AG20443 (cell line): ENCODE measurements at places on chromosomes 3 and 15.
A peak's percentile ranks its signal among the peaks of the same experiment; 100 is the strongest.

DNA sequence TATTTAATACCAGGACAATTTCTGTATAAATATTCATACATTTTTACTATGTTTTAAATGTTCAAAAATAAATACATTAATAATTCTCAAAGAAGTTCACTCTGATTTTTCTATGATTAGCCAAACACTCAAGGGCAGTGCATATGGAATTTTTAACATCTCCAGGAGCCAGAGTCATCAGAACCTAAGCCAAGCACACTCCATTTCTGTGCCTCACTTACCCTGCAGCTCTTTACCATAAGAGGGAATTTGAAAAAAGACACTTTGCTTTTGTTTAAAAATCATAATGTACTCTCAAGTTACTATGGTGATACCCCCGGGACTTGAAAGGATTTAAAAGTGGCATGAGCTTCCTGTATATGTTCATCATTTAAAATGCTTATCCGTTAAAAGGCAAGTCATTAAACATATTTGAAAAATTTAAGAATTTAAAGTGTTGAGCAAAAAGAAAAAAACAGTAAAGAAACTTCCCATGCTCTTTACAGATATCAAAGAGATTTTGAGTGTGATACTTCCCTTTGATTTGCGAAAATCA lies 747.4 kb upstream of the NECTIN3 start:
- no peak for DNase-seq

- no peak for DNase-seq
Observed at GRCh38 chr3:188036375-188037194, 117.4 kb upstream of the LPP start.

GRCh38 chr3:185729337-185730055 lies 95.3 kb downstream of the IGF2BP2 start:
- DNase-seq: peak; percentile 51

DNA sequence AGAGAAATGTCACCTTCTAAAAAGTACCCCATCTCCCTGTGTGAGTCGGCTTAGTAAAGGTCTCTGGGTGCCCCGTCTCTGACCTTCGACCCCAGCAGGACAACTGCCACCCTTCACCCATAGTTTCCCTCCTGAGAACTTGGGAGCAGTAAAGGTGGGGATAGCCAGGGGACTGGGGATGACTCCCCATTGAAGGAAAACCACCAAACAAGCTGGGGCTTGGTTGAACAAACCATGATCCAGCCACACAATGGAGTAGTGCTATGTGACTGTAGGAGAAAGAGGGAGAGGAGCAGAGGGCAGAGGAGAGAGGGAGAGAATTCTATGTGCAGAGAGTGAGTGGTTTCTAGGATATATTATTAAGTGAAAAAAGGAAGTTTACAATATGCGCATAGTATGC lies 33.7 kb downstream of the IDH3A start:
- DNase-seq: no peak

DNA sequence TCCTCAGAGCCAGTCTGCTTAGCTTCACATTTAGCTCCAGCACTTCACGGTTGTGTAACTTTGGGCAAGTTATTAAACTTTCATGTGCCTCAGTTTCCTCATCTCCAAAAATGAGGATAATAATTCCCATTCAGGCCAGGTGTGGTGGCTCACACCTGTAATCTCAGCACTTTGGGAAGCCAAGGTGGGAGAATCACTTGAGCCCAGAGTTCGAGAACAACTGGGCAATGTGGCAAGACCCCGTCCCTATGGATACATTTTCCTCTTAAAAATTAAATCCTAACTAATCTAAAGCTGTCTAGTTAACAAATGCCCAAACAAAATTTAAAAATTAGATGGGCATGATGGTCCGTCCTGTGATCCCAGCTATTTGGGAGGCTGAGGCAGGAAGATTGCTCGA lies 7.2 kb downstream of the RCN2 start:
- no peak for DNase-seq

GRCh38 chr3:77055841-77056341 lies 16.0 kb downstream of the ROBO2 start:
- DNase-seq: no peak

DNA sequence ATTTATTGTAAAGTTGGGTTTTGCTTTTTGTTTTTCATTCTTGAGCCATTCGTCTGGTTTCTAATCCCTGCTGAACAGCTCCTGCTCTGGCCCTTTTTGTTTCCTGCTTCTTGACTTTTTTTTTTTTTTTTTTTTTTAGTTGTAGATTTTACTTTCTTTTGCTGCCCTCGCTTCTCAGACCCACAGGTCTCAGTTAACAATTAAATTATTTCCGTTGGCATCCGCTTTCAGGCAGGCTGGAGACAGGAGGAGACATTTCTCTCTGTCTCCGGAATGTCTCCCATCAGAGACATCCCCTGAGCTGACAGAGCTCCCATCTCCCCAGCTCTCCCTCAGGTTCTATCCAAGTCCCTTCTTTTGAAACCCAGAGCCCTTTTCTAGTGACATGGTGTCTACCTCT lies 68.6 kb downstream of the SLC6A6 start:
- DNase-seq: no peak

GRCh38 chr15:74517096-74517495 lies 23.9 kb upstream of the ARID3B start:
- no peak for DNase-seq

DNA sequence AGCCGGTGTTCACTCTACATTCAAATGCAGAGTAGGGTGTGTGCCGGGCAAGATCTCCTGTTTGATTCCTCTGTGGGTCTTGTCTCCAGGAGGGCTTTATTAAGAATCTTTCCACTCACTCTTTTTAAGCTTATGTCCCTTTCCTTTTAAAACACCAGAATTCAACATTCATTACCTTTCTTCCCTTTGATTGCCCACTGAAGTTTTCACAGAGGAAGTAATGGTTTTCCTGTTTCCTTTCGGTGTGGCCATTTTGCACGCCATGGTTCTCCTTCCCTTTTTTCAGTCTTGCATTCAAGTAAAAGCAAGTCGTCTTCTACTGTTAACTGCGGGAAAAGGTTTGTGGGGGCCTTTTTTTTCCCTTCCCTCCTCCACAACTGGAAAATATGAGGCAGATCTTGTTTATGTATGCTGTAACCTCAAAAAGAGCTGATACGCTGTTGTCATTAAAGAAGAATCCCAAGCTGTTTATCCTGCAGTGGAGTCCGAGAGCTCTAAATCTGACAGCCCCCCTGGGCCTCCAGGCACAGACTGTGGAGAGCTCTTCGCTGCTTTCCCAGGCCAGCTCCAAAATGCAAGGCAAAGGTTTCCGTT lies 40.5 kb downstream of the FILIP1L start:
- DNase-seq: peak; percentile 33

- no peak for DNase-seq
Observed at GRCh38 chr3:102114264-102114979, 265.1 kb downstream of the NFKBIZ start.

- DNase-seq: no peak
Observed at GRCh38 chr15:91552555-91552954, 301.0 kb upstream of the SLCO3A1 start.

DNA sequence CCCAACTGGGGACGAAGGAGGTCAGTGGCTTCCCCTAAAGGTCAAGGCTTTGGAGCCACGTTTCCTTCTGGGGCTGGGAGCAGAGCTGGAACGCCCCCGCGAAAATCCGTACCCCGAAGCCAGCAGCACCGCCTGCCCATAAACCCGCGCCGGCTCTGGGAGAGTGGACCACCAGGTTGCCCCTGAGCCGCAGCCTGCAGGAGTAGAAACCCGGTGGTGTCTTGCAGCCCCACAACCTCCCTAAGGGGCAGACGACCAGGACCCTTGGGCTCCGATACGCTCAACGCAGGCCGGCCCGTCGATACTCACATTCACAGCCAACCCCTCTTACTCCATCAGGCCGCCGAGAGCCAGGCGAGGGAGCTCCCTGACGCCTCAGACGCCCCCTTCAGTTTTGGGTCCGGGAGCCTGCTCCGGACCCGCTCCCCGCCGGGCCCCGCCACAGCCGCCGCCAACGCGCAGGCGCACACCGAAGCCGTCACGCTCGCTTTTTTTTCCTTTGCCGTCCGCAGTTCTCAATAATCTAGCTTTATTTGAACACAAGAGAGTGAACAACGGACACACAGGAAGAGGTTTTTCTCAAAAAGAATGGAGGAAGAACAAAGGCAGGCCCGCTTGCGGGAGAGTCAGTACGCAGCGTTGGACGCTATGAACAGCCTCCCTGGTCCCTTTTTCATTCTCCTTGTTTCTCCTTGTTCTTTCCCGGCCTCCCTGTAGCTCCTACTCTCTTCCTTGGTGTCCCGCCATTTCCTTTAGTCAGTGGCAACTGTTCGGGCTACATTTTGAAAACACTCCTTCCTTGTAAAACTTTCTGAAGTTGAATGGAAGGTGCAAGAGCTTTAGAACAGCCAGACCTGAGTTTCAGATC lies at the start of gene ZNF106:
Gene ZNF106, minus strand, starts transcription at position 471 of the 868 bp plus-strand sequence. CDS start 18,852 bp downstream, outside the sequence.
- peak; percentile 97 for DNase-seq

DNA sequence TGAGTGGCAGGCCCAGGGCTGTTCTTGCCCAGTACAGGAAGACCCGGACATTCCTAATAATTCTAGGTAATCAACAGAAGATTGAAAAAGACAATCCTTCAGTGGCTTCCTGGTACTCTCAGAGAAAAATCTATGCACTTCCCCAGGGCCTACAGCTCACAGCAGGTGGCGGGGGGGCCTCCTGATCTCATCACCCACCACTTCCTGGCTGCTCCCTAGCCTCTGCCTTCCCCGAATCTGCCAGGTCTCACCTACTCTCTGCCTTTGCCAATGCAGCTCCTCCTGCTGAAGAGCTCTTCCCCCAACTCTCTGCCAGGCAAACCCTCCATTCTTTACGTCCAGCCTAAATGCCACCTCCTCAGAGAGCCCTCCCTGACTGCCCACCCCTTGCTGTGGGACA lies 37.5 kb downstream of the EHD4 start:
- DNase-seq: no peak

DNA sequence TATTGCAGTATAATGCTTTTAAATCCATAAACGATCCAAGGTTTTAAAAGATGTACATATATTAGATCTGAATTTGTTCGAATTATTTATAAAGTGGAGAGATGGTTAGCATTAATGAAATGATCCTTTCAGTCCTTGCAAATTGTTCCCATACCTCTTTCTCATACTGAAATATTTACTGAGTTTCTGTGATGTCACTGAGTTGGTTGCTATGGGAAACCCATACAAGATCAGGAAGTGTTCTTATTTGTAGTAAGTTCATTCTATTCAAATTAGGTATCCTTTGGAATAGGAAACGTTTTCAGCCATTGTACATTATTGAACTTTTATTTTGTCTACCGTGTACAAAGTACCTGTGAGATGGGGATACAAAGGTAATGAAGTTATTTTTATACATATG lies 73.2 kb upstream of the CHL1 start:
- DNase-seq: no peak

- no peak for DNase-seq
Observed at GRCh38 chr15:74988007-74988800, 7.2 kb upstream of the SCAMP5 start.

DNA sequence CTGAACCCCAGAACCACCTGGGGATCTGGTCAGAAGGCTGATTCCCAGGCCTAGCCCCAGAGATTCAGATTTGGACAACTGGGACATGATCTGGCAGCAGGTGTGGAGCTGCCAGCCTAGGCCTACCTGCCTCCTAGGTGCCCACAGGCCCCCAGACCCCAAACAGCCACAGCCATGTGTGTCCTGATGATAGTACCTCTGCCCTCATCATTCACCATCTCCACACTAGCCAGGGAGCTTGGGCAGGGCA lies 34.7 kb downstream of the HMCES start:
- DNase-seq: no peak
